ENCODE measurements at places on chromosomes 11 and 22.

- no peak for DNase-seq
These were observed 262.9 kb downstream of the MN1 start for GRCh38 chr22:27538666-27539065.

GRCh38 chr11:13440100-13440855 lies 22.7 kb downstream of the BTBD10 start:
- no peak for DNase-seq

- no peak for DNase-seq
These were observed 108.6 kb downstream of the KCNQ1OT1 start for GRCh38 chr11:2590965-2591754.

DNA sequence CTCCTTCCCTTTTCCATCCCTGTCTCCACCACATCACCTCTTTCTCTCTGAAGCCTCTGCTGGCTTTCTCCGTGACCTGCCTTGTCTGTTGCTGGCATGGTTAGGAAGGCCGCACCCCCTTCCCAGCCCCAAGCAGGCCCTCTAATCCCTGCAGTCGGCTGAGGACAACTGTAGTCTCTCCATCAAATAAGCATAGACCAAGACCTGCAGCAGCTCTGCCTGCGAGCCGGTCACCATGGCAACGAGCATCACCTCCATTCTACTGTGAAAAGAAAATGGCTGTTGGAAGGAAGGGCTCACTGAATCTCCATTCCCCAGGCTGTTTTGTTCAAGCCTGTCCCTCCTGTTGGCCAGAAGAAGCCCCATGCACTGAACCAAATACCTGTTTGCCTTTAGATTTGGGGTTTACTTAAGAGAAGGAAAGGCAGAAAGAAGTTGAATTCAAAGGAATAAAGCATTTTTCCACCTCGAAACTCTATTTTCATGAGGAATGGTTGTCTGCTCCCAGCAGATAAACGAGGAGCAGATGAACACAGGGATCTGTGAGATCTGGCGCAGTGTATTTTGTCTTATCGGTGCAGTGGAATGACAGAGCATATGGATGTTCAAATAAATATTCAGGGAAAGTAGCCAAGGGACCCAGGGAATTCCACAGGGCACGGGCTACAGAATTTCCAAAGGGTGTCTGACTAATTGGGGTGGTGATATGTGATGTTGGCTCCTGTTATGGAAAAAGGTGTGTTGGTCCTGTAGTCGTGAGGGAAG lies 113.1 kb upstream of the TTC12 start:
- DNase-seq: no peak

- no peak for DNase-seq
These were observed 10.5 kb upstream of the FUT4 start for GRCh38 chr11:94533206-94533605.

GRCh38 chr22:49017482-49018329 lies 810.0 kb downstream of the BRD1 start:
- DNase-seq: no peak

DNA sequence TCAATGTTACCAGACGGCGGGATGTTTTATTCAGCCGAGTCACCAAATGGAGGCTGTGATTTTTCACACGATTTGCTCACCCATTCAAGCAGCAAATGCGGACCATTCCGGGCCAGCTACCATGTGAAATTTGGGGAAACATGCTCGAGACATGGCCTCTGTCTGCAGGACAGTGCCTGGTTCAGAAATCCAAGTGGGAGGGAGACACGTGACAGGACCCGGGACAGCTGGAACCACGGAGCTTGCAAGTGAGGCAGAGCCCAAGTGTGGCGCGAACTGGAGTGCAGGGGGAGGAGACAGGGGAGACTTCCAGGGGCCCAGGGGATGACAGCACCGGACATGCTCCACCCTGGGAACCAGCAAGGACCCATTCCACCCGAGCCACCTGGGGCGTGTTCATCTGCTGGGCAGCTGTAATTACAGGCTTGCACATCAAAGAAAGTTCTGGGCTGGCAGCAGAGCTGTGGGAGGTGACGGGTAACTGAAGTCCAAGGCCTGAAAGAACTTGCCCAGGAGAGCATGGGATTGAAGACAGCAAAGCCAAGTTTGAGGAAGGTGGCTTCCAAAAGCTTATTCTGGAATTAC lies 16.5 kb downstream of the CERK start:
- no peak for DNase-seq

GRCh38 chr11:9001736-9002135 lies 2.1 kb downstream of the NRIP3 start:
- peak; percentile 33 for DNase-seq

DNA sequence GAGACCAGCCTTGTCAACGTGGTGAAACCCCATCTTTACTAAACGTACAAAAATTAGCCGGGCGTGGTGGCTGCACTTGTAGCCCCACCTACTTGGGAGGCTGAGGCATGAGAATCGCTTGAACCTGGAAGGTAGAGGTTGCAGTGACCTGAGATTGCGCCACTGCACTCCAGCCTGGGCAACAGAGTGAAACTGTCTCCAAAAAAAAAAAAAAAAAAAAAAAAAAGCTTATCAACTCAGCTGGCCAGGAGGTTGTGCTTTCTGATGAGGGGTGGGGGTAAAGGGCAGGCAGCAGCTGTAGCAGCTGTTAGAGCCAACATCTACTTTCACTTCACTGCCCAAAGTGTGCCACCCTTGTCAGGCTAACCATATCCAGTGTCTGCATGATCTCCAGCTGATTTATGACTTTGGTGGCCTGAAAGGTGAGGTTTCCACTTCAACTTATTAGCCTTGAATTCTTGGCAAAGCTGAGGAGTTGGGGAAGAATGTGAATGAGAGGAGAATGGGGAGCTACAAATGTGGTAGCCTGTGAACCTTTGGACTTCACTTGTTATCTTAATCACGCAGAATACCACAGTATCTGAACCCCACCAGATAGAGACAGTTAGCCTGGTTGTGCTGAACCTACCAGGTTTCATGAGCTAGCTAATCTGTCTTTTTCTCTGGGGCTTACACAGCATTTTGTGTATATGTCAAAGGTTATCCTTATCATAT lies 19.6 kb downstream of the RNF121 start:
- DNase-seq: no peak

DNA sequence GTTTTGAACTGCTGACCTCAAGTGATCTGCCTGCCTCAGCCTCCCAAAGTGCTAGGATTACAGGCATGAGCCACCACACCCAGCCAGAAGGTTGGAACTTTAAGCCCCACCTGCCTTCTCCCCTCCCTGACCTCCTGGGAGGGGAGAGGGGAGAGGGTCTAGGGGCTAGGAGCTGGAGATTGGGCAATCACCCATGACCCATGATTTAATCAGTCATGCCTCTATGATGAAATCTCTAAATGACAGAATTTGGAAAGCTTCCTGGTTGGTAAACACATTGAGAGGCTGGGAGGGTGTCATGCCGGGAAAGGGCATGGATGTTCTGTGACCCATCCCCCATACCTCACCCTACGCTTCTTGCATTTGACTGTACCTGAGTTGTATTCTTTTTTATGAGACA lies 17.1 kb upstream of the TFIP11 start:
- no peak for DNase-seq

DNA sequence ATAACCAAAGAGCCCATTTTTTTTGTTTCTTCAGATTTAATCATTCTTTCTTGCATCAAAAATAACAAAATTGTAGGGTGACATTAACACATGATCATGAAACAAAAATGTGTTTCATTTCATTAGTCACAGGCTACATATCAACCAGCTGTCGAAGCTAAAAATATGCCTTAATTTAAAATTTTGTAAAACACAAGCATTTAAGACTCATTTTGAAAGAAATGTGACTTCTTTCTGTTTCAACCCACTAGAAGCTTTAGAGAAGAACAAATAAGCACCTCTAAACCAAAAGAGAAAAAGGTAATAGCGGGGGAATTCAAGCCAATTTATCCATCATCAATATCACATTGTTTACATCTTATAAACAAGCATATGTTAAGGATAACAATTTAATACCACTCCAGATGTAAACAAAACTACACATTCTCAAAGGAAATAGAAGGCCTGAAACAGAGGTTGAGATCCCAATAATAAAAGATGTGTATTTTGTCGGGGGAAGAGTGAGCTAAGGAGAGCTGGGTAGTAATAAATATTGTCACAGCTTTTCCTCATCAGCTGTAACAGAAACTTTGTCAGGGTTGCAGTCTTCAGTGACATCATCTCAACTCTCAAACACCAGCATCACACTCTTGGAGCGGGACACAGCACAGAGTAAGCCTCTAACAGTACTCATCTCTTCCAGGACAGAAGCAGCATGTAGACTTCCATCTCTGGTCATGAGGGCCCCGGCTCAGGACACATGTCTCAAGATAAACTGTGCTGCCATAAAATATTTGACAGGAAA lies 42.0 kb downstream of the ALG9 start:
- DNase-seq: no peak

GRCh38 chr11:68756171-68756766 lies 4.9 kb upstream of the TESMIN start:
- no peak for DNase-seq

DNA sequence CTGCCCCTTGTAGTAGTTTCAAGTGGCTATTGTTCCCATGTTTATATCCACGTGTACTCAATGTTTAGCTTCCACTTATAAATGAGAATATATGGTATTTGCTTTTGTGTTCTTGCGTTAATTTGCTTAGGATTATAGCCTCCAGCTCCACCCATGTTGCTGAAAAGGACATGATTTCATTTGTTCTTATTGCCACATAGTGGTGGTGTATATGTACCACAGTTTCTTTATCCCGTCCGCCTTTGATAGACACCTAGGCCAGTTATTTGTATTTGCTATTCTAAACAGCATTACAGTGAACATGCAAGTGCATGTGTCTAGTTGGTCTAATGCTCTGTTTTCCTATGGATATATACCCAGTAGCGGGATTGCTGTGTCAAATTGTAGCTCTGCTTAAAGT lies 6.8 kb downstream of the OR51B2 start:
- no peak for DNase-seq

DNA sequence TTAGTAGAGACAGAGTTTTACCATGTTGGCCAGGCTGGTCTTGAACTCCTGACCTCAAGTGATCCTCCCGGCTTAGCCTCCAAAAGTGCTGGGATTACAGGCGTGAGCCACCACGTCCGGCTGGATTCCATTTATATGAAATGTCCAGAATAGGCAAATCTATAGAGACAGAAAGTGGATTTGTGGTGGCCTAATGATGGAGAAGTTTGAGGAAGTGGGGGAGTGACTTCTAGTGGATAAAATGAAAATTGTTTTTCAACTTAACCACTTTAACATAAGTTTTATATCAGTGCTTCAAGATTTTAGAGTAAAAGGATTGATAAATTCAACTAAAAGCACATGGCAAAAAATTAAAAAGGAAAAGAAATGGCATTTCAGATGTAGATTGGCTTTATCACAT lies 66.2 kb downstream of the HIPK3 start:
- no peak for DNase-seq

DNA sequence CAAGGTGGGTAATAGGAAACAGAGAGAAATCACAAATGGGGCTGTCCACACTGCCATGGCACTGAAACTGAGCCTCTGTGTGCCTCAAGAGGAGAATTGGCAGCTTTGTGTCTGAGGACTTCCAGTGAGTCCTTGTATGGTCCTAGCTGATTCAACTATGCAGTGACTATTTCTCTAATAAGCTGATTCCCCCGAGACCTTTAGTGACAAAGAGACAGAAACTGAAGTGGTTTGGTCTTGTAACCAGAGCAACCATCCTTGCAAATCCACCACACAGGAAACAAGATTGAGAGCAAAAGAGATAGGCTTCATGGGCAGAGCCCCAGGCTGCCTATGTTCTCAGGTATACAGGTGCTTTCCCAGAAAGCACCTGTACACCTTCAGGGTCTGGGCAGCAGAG lies 1038.5 kb downstream of the NTM start:
- DNase-seq: no peak

DNA sequence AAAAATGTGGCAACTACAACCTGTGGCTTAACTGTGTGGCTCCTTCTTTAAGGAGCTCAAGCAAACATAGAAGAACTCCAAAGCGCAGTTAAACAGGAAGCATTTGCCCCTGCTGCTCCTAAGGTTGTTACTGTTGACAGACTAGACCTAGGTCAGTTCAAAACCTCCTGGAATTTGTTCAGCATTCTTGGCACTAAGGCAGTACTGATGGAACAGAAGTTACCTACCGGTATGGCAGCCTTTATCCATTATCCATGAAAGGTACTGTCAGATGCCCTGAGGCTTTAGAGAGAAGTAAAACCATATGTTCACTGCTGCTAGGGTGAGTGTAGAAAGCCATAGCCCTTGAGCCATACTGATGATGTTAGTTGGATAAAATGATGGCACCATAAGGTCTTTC lies 916.5 kb upstream of the FAT3 start:
- DNase-seq: no peak

- DNase-seq: no peak
These were observed 103.7 kb downstream of the GAB2 start for GRCh38 chr11:78313898-78314297.

- no peak for DNase-seq
These were observed 121.5 kb downstream of the CCDC34 start for GRCh38 chr11:27241311-27242122.

DNA sequence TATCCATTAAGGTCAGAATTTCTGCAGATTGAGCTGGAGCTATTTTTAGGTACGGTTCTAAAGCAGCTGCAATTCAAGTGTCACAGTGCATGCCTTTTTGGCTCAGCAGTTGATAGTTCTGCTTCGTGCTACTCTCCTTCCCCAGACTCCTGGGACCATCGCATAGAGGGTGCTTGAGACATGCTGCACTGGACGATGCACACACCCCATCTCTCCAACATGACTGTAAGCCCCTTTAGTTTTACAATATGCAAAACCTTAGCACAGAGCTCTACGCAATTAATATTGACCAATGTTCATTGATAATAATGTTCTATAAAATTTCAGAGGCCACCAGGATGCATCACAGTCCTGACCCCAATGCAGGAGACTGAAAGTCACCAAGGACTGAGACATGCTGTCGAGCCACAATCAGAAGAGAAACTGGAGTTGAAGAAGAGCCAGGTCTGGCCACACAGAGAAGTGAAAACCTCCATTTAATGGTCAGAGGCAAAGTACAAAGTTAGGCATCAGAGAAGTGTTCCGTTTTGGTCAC lies 120.9 kb upstream of the ZC3H12C start:
- no peak for DNase-seq

GRCh38 chr11:12771875-12772274 lies 97.7 kb downstream of the TEAD1 start:
- DNase-seq: no peak

DNA sequence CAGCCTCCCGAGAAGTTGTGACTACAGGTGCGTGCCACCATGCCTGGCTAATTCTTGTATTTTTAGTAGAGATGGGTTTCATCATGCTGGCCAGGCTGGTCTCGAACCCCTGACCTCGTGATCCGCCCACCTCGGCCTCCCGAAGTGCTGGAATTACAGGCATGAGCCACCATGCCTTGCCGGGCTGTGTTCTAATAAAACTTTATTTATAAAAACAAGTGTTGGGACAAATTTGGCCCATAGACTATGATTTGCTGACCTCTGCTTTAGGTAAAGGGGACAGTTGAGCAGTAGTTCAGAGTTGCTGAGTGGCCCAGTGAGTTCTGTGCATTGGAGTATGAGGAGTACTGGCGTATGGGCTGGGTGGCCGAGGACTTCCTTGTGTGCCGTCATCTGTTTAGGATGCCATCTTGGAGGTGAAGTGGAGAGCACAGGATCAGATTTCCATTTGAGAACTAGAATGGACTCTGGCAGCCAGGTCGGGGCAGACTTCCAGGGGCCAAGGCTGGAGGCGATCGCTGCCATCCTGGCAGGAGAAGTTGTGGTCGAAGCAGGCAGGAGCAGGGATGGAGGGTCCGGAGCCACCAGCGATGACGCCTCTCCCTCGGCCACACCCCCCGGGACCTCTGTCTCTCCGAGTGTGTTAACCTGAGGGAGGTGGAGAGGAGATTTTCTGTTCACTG lies 43.8 kb downstream of the FBLN1 start:
- DNase-seq: no peak

GRCh38 chr11:118074785-118075184 lies 2.1 kb upstream of the TMPRSS4 start:
- DNase-seq: no peak
